Activated gamma-delta T cell treated with anti-CD3 and anti-CD28 coated beads, Interleukin-2, amount 50 U/mL, for 16 hours (primary cell): ENCODE measurements at places on chromosomes 7 and 10.

- no peak for DNase-seq
Measured at GRCh38 chr7:12911053-12911452, 223.6 kb downstream of the ARL4A start.

DNA sequence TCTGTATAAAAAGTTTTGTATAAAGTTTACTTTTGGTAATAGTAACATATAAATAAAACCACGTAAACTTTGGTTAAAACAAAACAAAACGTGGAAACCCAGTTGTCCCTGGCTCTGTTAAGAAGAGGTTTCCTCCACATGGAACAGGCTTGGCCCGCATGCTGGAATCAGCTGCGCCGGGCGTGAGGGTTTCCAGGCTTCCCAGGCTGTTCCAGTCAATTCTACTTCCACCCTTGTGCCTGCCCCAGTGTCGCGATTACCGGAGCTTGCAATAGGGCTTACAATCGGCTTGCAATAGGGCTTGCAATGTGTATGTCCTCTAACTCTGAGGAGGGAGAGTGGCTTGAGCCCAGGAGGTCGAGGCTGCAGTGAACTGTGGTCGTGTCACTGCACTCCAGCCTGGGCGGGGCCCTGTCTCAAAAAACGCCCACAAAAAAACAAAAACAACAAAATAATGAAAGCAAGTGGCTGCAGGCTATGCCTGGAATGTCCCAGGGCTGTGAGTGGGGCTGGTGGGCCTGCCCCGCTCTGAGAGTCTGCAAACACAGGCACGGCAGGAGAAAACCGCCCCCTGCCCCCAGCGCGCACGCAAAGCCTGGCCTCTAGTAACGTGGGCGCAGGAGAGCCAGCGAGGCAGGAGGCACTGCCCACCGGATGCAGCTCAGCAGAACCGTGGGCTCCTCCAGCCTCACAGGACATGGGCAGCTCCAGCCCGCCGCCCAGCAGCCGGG, 16.3 kb downstream of the CYP2W1 start:
- DNase-seq: no peak

DNA sequence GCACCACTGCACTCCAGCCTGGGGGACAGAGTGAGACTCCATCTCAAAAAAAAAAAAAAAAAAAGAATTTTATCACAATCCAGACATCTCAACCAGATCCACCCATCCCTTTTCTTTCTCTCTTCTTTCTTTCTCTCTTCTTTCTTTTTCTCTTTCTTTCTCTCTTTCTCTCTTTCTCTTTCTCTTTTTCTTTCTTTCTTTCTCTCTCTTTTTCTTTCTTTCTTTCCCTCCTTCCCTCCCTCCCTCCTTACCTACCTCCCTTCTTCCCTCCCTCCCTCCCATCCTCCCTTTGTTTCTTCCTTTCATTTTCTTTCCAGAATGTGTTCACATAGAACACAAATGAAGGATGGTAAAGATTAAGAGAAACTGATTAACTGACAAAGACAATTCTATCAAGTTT, 18.1 kb upstream of the HOXA13 start:
- no peak for DNase-seq

DNA sequence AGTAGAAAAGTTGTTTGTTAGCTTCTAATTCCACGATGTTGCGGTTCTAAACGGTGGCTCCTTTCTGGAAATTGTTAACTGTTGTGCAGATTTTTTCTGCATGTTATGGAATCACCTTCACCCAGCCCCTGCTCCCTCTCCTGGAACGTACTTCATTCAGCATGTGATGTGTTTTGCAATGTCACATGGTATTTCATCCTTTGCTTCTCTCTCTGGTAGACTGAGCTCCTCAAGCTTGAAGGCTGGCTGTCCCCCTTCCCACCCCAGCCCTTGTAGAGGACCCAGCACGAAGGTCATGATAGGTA, 4.4 kb downstream of the PPP2R2D start:
- DNase-seq: no peak

DNA sequence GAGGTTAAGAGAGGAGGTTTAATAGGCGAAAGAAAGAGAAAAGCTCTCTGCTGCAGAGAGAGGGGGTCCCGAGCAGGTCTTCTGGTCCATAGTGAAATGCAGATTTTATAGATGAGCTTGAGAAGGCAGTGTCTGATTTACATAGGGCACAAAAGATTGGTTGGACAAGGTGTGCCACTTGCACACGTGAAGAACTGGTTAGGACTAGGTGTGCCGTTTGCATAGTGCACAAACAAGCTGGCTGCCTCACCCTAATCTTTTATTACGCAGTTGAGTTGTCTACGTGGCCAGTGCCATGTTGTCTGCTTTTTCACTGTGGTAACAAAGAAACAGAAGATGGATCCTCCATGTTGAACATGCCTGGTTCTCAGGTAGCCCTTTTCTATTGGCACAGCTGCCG, 82.6 kb downstream of the AMPH start:
- no peak for DNase-seq

GRCh38 chr10:68272833-68273232, 40.9 kb upstream of the ATOH7 start:
- DNase-seq: no peak

- no peak for DNase-seq
Measured at GRCh38 chr10:60353519-60354258, 36.0 kb downstream of the ANK3 start.

GRCh38 chr10:122648599-122649428, 50.8 kb downstream of the C10orf120 start:
- no peak for DNase-seq

GRCh38 chr10:26983156-26983555, 117.1 kb downstream of the ANKRD26 start:
- no peak for DNase-seq

DNA sequence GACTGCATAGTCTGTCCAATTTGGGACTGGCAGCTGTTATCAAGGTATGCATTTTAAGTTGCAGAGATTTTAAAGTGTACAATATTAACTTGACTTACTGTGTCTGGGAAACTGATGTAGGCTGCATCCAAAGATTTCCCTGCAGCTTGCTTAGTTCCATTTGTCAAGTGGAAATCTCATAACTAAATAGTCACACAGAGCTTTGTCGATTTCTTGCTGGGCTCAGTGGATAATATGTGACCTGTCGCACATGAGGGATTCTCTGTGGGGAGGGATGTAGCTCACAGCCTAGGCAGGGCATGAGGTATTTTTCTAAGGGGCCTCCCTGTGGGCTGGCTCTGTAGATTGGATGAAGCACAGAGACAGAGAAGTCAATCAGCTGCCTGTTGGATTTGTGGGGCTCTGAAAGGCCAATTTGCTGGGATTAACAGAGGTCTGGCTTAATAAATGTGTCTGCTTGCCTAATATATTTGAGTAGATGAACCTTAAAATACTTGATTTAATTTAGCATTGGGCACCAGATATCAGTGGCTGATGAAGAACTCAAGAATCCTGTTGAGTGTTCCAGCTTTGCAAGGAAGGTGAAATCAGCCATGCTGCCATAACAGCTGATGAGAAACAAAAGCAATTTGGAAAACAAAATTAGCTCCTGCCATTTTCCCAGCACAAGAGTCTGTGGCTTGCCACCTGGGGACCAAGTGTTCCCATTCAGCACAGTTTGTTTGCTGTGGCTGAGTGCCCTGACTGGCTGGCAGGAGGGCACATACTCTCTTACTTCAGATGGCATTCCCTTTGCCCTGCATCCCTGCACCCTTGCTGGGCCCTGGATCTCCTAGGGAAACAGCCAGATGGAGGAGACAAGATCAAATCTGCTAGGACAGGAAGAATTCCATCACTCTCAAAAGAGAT, 598.5 kb downstream of the SORCS3 start:
- no peak for DNase-seq

GRCh38 chr10:95832216-95833041, 75.3 kb upstream of the CC2D2B start:
- DNase-seq: peak; percentile 31

DNA sequence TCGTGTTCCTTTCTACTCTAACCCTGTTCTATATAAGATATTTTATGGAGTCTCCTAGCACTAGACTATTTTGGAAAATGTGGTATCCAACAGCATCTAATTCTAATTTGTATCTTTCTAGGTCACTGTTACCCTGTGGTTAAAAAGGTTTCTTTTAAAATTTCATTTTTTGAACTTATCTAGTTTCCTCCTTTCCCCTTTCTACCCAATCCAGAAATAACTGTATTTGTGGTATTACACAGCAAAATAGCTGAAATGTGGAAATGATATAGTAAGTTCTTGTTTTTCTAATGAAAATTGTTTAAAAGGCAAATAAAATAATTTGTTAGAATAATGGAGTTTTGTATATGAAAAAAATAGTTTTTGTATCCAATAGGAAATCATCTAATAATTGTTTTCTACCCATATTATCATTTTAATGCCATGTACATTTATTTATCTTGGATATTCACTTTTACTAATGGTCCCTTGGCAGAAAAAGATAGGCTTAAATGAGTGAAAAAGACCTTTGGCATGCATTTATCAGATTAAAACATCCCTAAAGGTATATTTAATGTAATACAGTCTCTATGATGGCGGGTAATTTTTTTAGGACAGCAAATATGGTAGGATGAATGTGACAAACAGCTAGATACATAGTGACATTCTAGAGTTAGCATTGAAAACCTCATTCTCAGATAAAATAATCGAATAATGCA, 175.5 kb upstream of the PLXDC2 start:
- DNase-seq: no peak

DNA sequence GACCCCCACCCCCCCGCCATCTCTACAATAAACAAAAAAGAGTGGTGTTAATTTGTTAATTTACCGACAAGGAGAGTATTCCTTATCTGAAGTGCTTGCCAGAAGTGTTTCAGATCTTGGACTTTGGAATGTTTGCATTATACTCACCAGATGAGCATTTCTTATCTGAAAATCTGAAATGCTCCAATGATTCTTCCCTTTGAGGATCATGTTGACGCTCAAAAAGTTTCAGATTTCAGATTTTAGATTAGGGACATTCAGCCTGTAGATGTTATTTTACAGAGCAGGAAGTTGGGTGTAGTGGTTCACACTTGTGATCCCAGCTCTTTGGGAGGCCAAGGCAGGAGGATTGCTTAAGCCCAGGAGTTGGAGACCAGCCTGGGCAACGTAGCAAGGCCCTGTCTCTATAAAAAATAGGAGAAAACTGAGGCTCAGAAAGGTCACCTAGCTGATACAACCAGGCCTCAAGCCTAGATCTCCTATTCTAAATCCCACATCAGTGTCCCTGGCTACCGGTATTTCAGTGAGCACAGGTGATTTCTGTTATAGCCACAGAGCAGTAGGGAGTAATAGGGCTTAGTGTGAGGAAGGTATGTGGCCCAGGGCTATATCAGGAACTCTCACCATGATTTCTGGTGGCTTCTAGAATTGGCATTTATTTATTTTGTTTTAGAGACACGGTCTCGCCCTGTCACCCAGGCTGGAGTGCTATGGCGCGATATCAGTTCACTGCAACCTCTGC, 35.4 kb downstream of the TMEM120A start:
- no peak for DNase-seq

GRCh38 chr7:83976302-83976701, 218.3 kb downstream of the SEMA3A start:
- no peak for DNase-seq

DNA sequence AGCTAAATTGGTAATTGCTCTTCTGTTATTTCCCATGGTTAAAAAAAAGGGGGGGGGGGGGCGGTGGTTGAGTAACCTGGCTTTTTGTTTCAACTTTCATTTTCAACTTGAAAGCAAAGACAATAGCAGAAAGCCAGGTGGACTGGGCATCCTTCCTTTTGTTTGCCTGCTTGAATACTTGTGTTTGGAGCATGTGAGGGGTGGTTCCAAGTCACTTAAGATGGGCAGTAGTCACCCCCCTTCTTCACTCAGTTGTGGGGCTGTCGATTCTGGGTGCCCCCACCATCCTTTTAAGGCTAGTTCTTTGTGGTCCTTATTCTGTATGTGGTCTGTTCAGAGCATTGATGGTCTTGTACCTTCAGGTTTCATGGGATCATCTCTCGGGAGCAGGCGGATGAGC, 165.6 kb upstream of the PRR15 start:
- no peak for DNase-seq

- DNase-seq: no peak
Measured at GRCh38 chr10:113647812-113648211, 16.0 kb downstream of the NRAP start.

DNA sequence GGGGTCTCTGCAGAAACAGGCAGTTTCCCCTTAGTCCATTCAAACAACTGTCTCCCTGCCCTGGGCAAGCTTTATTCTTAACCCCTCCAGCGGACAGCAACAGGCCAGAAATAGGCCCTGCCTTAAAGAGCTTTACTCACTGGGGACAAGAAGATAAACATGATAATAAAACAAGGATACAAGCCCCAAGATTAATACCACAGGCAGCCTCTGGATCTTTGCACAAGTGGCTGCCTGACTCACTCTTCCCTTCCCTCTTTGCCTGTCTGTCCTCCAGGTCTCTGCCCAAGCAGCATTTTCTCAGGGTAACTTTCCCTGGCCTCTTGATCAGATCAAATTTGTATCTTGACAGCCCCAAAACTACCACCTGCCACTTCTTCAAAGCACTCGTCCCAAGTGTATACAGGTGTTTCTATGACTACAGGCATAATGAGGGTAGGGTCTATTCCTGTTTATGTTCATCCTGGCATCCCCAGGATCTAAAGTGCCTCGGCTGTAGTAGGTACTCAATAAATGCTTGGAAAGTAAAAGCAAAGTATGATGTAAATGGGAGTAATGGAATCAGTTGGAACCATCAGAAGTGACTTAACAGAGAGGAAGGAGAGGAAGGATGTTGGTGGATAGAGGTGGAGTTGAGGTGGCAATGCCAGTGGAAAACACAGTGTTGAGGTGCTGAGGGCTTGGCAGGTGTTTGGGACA, 7.0 kb upstream of the CAMK2G start:
- no peak for DNase-seq

DNA sequence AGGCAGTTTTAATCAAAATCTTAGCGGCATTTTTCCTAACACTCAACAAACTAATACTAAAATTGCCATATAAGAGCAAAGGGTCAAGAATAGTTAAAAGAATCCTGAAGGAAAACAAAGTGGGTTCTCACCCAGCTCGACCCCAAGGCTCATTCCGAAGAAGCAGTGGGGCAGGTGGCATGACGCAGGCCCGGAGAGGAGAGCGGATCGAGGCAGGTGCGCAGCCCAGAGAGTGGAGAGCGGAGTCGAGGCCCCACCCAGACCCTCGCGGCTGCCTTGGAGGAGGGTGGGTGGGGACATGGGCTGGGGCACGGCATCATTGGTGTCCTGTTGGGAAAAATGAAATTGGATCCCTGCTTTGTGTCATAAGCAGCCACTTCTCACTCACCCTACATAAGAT, 109.8 kb downstream of the INPP5A start:
- no peak for DNase-seq

- no peak for DNase-seq
Measured at GRCh38 chr7:55134786-55135185, 116.0 kb downstream of the EGFR start.

- no peak for DNase-seq
Measured at GRCh38 chr10:43655311-43655710, 6.6 kb upstream of the ZNF32 start.

DNA sequence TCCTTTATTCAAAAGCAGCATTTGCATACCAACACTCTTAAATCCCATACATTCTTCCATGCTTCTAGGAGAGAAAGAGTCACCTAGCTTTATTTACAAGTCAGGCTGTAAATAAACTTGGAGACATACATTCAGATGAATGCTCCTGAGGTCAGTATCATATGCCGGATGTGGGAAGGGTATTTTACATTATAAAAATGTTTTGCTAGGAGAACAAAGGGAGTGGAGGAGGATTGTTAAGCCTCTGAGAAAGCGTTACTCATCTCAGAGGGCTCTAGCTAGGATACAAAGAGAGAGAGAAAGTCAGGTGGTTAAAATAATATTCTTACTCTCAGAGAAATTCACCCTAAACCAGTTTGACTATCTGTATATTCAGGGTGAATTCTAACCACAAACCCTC, 300.9 kb upstream of the NPSR1 start:
- no peak for DNase-seq
